ENCODE measurements at places on chromosomes 5 and 9. TPM values are rescaled to one million over a fixed set of nuclear protein-coding genes. Genes with fewer than 3 reads are reported as not detected.

DNA sequence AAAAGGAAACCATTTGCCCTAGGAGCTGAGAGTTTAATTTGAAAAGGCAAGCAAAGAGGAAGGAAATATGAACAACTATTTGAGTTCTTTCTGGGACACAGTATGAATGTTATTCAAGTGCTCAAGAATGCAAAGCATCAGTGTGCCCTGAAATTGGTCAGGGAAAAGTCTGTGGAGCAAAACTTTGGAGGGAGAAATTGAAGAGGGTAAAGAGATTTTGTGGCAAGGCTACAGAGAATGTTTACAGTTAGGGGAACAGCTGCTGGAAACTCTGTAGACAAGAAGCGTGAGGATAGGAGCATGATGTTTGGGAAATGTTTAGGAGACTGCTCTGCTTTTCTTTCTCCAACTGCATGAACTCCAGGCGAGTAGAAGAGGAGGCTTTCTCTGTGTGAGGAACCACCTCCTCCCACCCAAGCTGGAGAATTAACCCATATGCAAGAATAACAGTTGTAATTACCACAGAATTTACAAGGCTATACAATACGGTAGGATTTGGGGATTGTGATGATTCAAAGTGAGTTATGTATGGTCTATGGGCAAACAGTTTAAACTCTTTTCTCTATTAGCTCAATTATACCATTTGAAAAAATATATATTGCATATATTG is 75.4 kb upstream of the IL7R start:
- H3K27me3 ChIP-seq, result no peaks in the 10 kb centered on the region
- peak overlapping the region; percentile 48 for H3K4me3 ChIP-seq
- H3K27ac ChIP-seq, result peak overlapping the region; percentile 42

The ADGRD2 gene
- not detected for total RNA-seq

- no peaks in the 10 kb centered on the region for H3K27me3 ChIP-seq
- DNase-seq, result no peak
- no peaks in the 10 kb centered on the region for H3K36me3 ChIP-seq
- no peaks in the 10 kb centered on the region for H3K4me1 ChIP-seq
- no peak overlapping the region for H3K4me3 ChIP-seq
Observed at GRCh38 chr5:15734058-15734457, 234.1 kb downstream of the FBXL7 start.

DNA sequence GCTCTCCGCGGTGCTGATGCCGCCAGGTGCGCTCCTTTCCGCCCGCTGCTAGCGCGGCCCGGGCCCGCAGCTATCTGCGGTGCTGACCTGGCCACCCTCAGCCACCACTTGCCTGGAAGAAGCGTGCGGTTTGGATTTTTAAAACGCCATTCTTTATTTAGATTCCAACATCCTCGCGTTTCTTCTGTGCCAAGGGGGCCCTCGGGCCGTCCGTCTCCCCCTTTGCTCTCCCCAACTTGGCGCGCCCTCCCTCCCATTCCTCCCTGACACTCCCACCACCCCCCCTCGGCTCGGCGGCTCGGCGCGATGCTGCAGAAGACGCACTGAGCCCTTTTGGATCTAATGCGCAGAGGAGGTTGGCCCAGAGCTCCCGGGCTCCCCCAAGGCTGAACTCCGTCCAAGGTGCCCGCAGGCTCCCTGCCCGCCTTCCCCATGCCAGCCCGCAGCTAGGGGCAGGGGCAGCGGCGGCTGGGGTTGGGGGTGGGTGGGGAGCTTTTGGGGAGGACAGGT is at the start of gene BARHL1:
TSS of gene BARHL1 (plus strand) at position 331 of the 510 bp plus-strand sequence. CDS start 192 bp downstream, outside the sequence.
- peak within 1 kb of the TSS; percentile 80 for H3K4me3 ChIP-seq
- peaks cover 13% of the 10 kb centered on the region for H3K4me1 ChIP-seq
- H3K36me3 ChIP-seq, result no peaks in the 10 kb centered on the region
- peaks cover 91% of the 10 kb centered on the region for H3K27me3 ChIP-seq

The SH3TC2 gene
- not detected for total RNA-seq

DNA sequence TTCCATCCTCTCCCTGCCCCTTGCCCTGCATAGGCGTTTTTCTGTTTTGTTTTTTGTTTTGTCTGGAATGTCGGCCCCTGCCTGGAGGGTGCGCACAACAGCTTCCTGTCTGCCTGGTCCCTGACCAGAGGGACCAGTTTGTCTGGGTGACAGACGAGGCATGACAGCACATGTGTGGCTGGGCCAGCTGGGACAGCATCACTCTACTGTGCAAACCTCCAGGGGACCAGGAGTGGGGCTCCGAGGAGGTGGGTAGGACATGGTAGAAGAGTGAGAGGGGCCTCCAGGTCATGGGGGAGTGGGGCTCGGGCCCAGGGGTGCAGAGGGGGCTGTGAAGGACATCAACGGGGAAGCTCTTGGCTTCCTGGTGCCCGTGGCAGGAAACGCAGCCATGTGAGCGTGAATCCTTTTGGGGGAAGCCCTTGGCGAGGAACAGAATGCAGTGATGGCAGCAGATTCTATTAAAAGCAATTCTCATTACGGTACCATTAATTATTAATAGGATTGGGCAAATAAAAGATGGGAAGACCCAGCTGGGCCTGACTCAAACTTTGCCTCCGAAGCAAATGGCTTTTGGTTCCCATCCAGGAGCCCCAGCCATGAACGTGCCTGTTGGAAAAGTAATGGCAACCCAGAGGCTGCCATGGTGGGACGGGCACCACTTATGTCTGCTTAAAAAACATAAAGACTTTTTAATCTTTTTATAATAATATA is 184.4 kb upstream of the IER5L start:
- H3K27me3 ChIP-seq, result peaks cover 7% of the 10 kb centered on the region
- no peak overlapping the region for H3K27ac ChIP-seq
- H3K36me3 ChIP-seq, result no peaks in the 10 kb centered on the region
- no peaks in the 10 kb centered on the region for H3K4me1 ChIP-seq
- no peak overlapping the region for H3K4me3 ChIP-seq

DNA sequence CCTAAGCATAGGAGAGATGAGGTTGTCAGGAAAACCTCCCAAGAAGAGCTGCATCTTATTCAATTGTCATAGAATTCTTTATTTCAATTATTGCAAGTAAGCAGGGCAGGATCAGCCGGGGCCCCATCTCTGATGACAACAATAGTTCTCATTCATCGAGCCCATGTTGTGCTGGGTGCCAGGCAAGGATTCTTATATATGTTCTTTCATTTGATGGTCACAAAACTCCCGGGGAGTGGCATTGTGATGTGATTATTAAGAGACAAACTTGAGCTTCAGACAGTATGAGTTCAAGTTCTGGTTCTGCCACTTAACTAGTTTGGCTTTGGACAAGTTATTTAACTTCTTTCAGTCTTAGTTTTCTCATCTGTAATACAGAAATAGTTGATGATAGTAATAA is 8.5 kb downstream of the FUBP3 start:
- H3K36me3 ChIP-seq, result peaks cover 3% of the 10 kb centered on the region
- no peak overlapping the region for H3K27ac ChIP-seq
- no peaks in the 10 kb centered on the region for H3K27me3 ChIP-seq
- DNase-seq, result no peak

GRCh38 chr5:102800427-102800826 is 45.3 kb downstream of the PAM start:
- peaks cover 34% of the 10 kb centered on the region for H3K4me1 ChIP-seq
- H3K36me3 ChIP-seq, result peaks cover 13% of the 10 kb centered on the region
- no peak for DNase-seq
- no peaks in the 10 kb centered on the region for H3K27me3 ChIP-seq

- no peak overlapping the region for H3K4me3 ChIP-seq
- no peak overlapping the region for H3K27ac ChIP-seq
- DNase-seq, result no peak
- no peaks in the 10 kb centered on the region for H3K27me3 ChIP-seq
- H3K4me1 ChIP-seq, result peaks cover 17% of the 10 kb centered on the region
- H3K36me3 ChIP-seq, result peaks cover 18% of the 10 kb centered on the region
Observed at GRCh38 chr9:33840381-33840780, 23.4 kb downstream of the UBE2R2 start.

The CD72 gene
- total RNA-seq, result 18.4 TPM

The ASPN gene
- total RNA-seq, result not detected

DNA sequence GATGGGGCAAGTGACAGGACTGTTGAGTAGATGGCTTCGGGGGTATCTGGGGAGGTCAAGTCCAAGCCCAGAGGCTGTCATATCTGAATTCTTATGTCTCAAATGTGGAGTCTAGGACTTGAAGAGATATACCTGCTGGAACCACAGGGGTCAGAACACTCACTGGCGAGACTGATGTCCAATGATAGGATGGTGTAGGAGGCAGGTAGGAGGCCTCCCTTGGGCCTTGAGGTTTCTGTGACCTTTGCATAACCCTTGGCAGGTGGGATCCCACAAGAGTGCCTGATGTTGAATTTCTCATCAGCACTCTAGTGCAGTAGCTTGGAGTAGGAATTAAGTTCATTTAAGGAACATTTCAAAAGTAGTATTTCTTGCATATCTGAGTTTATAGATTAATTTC is 2.8 kb downstream of the CCL21 start:
- no peak overlapping the region for H3K4me3 ChIP-seq
- no peak for DNase-seq
- H3K4me1 ChIP-seq, result peaks cover under 1% of the 10 kb centered on the region
- H3K27me3 ChIP-seq, result peaks cover 16% of the 10 kb centered on the region
- no peak overlapping the region for H3K27ac ChIP-seq

- H3K4me1 ChIP-seq, result no peaks in the 10 kb centered on the region
- H3K27ac ChIP-seq, result no peak overlapping the region
- H3K4me3 ChIP-seq, result no peak overlapping the region
Observed at GRCh38 chr9:89079391-89079790, 88.1 kb downstream of the S1PR3 start.

The BARHL1 gene
- total RNA-seq, result not detected

The MEGF10 gene
- not detected for total RNA-seq

The MARCOL gene
- total RNA-seq, result not detected

GRCh38 chr9:98810102-98810842 is 2.8 kb downstream of the GALNT12 start:
- H3K4me1 ChIP-seq, result peaks cover 30% of the 10 kb centered on the region
- no peak for DNase-seq
- no peak overlapping the region for H3K4me3 ChIP-seq
- peaks cover 22% of the 10 kb centered on the region for H3K27me3 ChIP-seq
- peaks cover 27% of the 10 kb centered on the region for H3K36me3 ChIP-seq

DNA sequence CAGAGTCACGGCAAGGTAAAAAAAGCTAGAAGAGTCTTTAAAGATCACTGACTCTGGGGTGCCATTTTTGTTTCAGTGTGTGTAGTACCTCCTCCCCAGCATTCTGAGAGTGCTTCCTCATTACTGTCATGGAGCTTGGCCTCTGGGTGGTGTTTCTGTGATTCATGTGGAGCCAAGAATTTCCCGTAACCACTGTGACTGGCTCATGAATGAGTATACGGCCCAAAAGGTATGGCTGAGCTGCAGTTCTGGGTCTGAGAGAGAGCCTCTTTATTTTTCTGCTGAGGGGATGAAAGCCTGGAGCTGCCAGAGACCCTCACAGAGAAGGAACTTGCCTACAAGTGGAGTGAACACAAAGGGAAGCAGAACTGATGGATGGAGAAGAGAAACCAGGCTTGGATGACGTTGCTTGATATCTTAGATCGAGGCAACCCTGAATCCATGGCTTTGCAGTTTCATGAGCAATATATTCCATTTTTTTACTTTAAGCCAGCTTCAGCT is 85.6 kb downstream of the PTTG1 start:
- peaks cover 3% of the 10 kb centered on the region for H3K27me3 ChIP-seq
- peaks cover 25% of the 10 kb centered on the region for H3K4me1 ChIP-seq
- DNase-seq, result no peak
- no peaks in the 10 kb centered on the region for H3K36me3 ChIP-seq
- H3K4me3 ChIP-seq, result no peak overlapping the region

GRCh38 chr5:34626036-34626435 is 30.1 kb upstream of the RAI14 start:
- H3K27me3 ChIP-seq, result peaks cover 12% of the 10 kb centered on the region
- no peaks in the 10 kb centered on the region for H3K4me1 ChIP-seq
- H3K4me3 ChIP-seq, result no peak overlapping the region
- H3K36me3 ChIP-seq, result no peaks in the 10 kb centered on the region
- DNase-seq, result no peak
- no peak overlapping the region for H3K27ac ChIP-seq

DNA sequence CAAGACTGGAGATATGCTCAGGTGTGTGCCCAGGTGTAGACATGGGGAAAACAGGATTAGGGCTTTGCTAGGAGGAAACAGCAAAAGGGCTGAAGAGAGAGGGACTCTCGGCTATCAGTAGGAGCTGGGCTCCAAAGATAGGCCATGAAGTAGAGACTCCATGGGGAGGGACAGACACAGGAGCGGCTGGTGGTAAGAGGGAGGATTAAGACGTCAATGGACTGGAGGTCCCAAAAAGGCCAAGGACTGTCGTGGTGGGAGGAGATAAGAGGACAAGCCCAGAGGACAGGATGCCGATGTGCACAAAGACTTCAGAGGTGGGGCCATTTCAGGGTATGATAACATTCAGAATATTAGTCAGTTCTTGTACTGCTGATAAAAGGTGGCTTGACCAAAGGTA is 93.1 kb downstream of the SAXO1 start:
- no peak overlapping the region for H3K4me3 ChIP-seq
- no peak overlapping the region for H3K27ac ChIP-seq
- no peaks in the 10 kb centered on the region for H3K4me1 ChIP-seq
- H3K36me3 ChIP-seq, result no peaks in the 10 kb centered on the region
- DNase-seq, result no peak

GRCh38 chr9:81032831-81033230 is 656.5 kb downstream of the TLE1 start:
- no peaks in the 10 kb centered on the region for H3K36me3 ChIP-seq
- H3K4me1 ChIP-seq, result no peaks in the 10 kb centered on the region
- no peak overlapping the region for H3K4me3 ChIP-seq
- no peak for DNase-seq

The SLC12A7 gene
- total RNA-seq, result 37.5 TPM

GRCh38 chr5:969408-969839 is 39.2 kb upstream of the NKD2 start:
- peaks cover 21% of the 10 kb centered on the region for H3K4me1 ChIP-seq
- peaks cover 76% of the 10 kb centered on the region for H3K27me3 ChIP-seq
- no peak for DNase-seq
- peak overlapping the region; percentile 10 for H3K27ac ChIP-seq
- H3K4me3 ChIP-seq, result peak overlapping the region; percentile 62
- peaks cover 5% of the 10 kb centered on the region for H3K36me3 ChIP-seq

DNA sequence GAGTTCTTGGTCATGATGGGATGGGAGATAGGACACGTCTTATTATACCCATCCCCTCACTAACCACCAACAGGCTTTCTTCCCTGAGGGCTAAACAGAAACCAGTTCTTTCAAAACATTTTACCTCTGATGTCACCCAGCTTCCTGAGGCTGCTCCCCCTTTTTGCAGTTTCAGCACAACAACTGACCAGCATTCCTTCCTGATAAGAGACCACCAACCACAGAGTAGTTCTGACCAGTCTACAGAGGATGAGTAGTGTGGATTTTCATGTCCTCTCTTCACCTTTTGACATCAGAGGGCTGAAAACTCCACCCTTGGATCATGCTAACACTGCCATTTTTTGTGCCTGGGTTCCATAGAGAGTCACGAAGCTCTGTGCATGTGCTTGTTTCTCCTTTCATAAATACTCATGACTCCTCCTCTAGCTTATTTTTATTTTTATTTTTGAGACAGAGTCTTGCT is 82.6 kb downstream of the OSTF1 start:
- H3K36me3 ChIP-seq, result peaks cover 65% of the 10 kb centered on the region
- H3K4me1 ChIP-seq, result peaks cover 39% of the 10 kb centered on the region
- no peak for DNase-seq
- peak overlapping the region; percentile 69 for H3K27ac ChIP-seq
- H3K27me3 ChIP-seq, result no peaks in the 10 kb centered on the region

The ITGA2 gene
- total RNA-seq, result 2.5 TPM

GRCh38 chr5:90144625-90145327 is 264.8 kb downstream of the CETN3 start:
- no peaks in the 10 kb centered on the region for H3K36me3 ChIP-seq
- no peak overlapping the region for H3K4me3 ChIP-seq
- no peaks in the 10 kb centered on the region for H3K4me1 ChIP-seq
- H3K27me3 ChIP-seq, result peaks cover 1% of the 10 kb centered on the region

All from activated naive CD8-positive, alpha-beta T cell treated with anti-CD3 and anti-CD28 coated beads, Interleukin-2, amount 10 ng/mL, durations not matched to agents 7 days and 5 days (primary cell).